ENCODE measurements at places on chromosomes 2 and 18. TPM values are rescaled to one million over a fixed set of nuclear protein-coding genes. Genes with fewer than 3 reads are reported as not detected.
A peak's percentile ranks its signal among the peaks of the same experiment; 100 is the strongest.

Gene HNMT
- total RNA-seq: not detected

Gene C1GALT1C1L
- not detected for total RNA-seq

Gene TMBIM1
- 64.5 TPM for total RNA-seq

Gene SULT1C2
- total RNA-seq: not detected

Gene CNTNAP5
- total RNA-seq: not detected

GRCh38 chr2:55052129-55053061 is 2.1 kb upstream of the RTN4 start:
- H3K27me3 ChIP-seq: no peaks in the 10 kb centered on the region
- no peak for DNase-seq
- H3K27ac ChIP-seq: peak overlapping the region; percentile 54
- peaks cover 56% of the 10 kb centered on the region for H3K4me1 ChIP-seq

DNA sequence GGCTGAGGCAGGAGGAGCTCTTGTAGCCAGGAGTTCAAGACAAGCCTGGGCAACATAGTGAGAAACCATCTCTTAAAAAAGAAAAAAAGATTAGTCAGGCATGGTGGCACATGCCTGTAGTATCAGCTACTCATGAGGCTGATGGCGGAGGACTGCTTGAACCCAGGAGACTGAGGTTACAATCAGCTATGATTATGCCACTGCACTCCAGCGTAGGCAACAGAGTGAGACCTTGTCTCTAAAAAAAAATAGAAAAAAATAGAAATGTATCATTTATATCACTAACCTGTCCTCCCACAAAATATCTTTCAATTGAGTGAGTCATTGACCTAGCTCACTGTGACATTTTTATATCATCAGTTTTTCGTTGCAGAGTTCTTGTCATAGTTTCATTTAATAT is 152.5 kb downstream of the DTNA start:
- H3K27me3 ChIP-seq: peaks cover 13% of the 10 kb centered on the region
- no peak overlapping the region for H3K27ac ChIP-seq
- H3K4me1 ChIP-seq: peaks cover 68% of the 10 kb centered on the region
- H3K36me3 ChIP-seq: peaks cover 6% of the 10 kb centered on the region
- H3K4me3 ChIP-seq: no peak overlapping the region

DNA sequence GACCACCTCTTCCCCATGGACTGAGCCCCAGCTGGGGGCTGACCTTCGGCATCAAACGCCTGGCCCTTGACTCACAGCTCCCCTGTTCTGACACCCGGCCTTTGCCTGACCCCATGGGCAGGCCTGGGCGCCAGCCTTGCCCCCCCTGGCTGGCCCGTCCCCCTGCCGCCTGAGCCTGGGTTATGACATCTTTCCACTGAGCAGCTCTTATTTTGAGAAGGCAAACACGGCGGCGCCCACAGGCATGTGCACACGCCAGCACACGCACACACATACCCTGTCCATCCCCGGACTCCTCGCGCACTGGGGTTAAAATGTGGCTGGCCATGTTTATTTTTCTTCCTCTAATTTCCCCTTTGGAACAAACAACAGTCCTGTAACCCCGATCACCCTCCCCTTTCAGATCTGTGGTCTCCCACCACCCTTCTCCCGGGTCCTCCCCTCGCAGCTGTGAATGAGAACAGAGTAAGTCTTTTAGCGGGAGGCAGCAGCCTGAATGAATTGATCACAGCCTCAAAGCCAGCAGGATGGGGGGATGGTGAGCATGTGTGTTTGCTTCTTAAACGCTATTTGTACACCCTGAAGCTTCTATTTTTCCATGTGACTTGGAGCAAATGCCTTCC is 11.8 kb upstream of the ATOH8 start:
- DNase-seq: no peak
- peaks cover 50% of the 10 kb centered on the region for H3K27me3 ChIP-seq
- H3K27ac ChIP-seq: no peak overlapping the region
- no peaks in the 10 kb centered on the region for H3K36me3 ChIP-seq
- H3K4me1 ChIP-seq: no peaks in the 10 kb centered on the region

DNA sequence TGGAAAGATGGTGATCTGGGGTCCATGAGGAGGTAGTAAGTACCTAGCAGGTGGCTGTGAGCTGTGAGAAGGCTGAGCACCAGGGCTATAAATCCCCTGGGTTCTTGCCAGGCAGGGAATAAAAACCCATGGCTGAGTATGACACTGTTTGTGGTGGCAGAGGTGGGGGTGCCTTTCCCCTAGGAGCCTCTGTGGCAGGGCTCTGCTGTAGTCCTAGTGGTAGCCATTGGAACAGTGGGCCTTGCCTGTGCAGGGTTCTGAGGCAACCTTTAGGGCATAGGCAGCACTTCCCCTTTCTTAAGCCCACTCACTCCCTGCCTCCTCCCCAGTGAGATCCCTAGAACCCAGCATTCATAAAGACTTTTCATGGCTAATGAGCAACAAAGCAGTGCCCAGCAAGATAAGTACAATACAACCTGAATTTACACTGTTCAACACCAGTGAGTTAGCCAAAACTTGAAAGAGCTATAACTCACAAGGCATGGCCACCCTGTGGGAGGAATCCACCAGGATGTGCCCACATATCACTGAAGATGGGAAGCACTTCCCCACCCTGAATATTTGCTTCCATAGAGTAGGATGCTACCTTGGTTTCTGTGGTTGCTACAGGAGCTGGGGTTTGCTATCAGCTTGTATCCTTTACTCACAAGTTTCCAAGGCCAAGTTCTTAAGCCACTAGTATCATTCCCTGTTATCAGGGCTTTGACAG is 100.9 kb upstream of the NEUROD1 start:
- no peak overlapping the region for H3K27ac ChIP-seq
- peaks cover 10% of the 10 kb centered on the region for H3K27me3 ChIP-seq
- DNase-seq: no peak
- no peak overlapping the region for H3K4me3 ChIP-seq
- H3K4me1 ChIP-seq: no peaks in the 10 kb centered on the region

DNA sequence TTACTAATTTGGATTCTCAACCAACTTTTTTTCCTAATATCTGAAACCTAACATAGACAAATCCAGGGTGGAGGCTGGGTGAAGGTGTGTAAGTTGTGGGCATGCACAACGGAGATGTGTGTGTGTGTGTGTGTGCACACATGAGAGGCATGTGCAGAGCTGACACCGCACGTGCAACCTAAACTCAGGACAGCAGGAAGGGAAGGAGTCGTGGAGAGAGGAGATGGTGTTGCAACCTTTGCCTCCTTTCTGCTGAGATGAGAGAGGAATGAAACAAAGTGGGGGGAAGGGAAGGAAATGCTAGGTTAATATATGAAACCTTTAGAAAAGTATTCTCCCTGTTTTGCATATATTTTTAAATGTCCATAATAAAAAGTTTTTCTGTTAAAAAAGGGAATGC is 64.7 kb downstream of the KCTD1 start:
- H3K27me3 ChIP-seq: no peaks in the 10 kb centered on the region
- H3K36me3 ChIP-seq: no peaks in the 10 kb centered on the region
- no peak for DNase-seq
- H3K27ac ChIP-seq: no peak overlapping the region
- H3K4me1 ChIP-seq: no peaks in the 10 kb centered on the region

DNA sequence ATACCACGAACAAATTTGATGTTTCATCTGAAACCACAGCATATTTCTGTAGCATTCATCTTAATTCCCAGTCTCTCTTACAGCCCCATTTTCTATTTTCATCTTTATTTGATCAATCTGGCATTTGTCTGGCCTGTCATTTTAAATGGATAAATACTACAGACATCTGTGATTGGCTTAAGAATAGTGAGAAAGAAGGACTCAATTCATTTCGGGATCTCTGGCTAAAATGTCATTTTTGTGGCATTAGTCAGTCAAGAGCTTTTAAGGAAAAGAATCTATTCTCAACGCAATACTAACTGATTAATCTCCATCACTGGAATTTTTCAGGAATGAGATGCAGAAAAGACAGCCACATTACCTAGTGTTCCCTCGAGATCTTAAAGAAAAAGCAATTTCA is 585.9 kb downstream of the IRS1 start:
- H3K4me1 ChIP-seq: no peaks in the 10 kb centered on the region
- no peaks in the 10 kb centered on the region for H3K36me3 ChIP-seq

DNA sequence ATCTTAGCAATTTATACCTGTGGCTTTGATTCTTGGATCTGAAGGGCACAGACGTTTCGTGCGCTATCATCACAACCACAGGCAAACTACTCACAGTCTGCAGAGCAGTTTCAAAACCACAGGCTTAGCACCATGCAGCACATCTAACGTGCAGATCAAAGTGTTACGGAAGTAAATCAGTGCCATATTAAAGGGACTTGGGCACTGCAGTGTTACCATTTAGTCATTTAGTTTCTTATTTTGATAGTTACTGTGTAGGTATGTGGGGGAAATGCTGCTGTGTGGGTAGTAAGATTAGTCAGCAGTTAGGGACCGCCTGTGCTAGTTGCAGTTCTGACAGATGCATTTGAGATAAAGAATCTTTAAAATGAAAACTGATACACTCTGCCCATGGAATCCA is 384.0 kb downstream of the NBAS start:
- DNase-seq: peak; percentile 72
- H3K4me1 ChIP-seq: peaks cover 61% of the 10 kb centered on the region
- peaks cover 53% of the 10 kb centered on the region for H3K27me3 ChIP-seq
- H3K27ac ChIP-seq: peak overlapping the region; percentile 90
- H3K4me3 ChIP-seq: peak overlapping the region; percentile 54

- H3K4me3 ChIP-seq: no peak overlapping the region
- peaks cover 22% of the 10 kb centered on the region for H3K4me1 ChIP-seq
- no peaks in the 10 kb centered on the region for H3K27me3 ChIP-seq
- H3K36me3 ChIP-seq: peaks cover 3% of the 10 kb centered on the region
- DNase-seq: no peak
These were observed 5.0 kb downstream of the RBKS start for GRCh38 chr2:27885234-27885633.

DNA sequence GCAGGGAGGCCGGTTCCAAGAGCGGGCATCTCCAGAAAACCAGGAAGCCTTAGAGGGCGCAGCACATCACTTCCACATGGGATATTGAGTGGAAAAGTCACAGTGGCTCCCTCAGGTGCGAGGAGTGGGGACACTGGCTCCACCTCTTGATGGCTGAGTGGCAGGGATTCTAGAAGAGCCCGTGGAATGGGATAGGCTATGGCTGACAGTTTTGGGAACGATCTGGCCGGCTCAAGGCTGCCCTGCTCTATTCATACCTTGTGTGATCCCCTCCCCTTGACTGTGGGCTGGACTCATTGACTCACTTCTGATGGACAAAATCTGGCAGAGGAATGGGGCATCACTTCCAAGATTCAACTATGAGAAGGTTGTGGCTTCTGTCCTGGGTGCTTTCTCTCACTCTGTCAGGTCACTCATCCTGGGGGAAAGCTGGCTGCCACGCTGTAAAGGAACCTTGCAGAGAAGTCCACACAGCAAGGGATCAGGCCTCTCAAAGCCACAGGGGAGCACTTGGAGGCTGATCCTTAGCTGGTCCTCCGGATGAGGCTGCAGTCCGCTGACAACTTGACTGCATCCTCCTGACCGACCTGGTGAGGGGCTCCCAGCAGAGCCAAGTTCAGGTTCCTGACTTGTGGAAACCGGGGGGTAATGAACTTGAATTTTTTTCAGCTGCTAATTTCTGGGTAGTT is 46.7 kb upstream of the HS6ST1 start:
- H3K4me1 ChIP-seq: no peaks in the 10 kb centered on the region
- H3K4me3 ChIP-seq: no peak overlapping the region
- no peak for DNase-seq
- H3K27me3 ChIP-seq: no peaks in the 10 kb centered on the region

- no peak for DNase-seq
- H3K27ac ChIP-seq: no peak overlapping the region
- no peak overlapping the region for H3K4me3 ChIP-seq
- H3K27me3 ChIP-seq: peaks cover 18% of the 10 kb centered on the region
- peaks cover 5% of the 10 kb centered on the region for H3K4me1 ChIP-seq
- no peaks in the 10 kb centered on the region for H3K36me3 ChIP-seq
These were observed 97.5 kb downstream of the SH3YL1 start for GRCh38 chr2:166381-166780.

DNA sequence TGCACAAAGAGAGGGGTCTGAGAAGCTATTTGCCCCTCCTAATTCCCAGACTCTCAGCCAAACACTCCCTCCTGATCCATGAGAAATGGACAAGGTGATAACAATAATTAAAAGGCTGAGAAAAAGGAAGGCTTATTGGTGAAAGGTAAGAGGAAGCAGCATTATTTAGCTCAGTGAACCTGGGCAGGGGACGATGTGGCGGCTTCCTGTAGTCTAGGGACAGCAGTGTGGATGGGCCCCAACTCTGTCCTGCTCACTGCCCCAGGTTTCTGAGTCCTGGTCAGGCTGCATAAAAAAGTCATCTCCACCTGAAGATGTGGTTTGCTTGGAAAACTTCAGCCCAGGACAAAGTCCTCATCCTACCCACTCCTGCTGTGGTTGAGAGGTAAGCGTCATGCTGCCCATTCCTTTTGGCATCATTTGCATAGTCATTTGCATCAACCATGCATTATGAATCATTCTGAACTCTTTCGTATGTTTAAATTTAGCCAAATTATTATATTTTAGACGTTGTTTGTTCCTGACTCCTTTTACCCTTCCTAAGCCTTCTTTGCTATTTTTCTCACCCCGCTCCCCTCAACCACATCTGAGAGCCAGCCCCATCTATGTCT is 126.8 kb downstream of the CLIP4 start:
- no peaks in the 10 kb centered on the region for H3K4me1 ChIP-seq
- peaks cover 18% of the 10 kb centered on the region for H3K27me3 ChIP-seq
- DNase-seq: no peak
- H3K27ac ChIP-seq: no peak overlapping the region

- H3K36me3 ChIP-seq: no peaks in the 10 kb centered on the region
- no peak for DNase-seq
- no peaks in the 10 kb centered on the region for H3K4me1 ChIP-seq
- no peaks in the 10 kb centered on the region for H3K27me3 ChIP-seq
- no peak overlapping the region for H3K4me3 ChIP-seq
- no peak overlapping the region for H3K27ac ChIP-seq
These were observed 61.2 kb downstream of the RND3 start for GRCh38 chr2:150426315-150426714.

- peak overlapping the region; percentile 75 for H3K4me3 ChIP-seq
- DNase-seq: no peak
- peaks cover 18% of the 10 kb centered on the region for H3K4me1 ChIP-seq
- no peak overlapping the region for H3K27ac ChIP-seq
These were observed 9.2 kb upstream of the SP9 start for GRCh38 chr2:174325373-174326160.

DNA sequence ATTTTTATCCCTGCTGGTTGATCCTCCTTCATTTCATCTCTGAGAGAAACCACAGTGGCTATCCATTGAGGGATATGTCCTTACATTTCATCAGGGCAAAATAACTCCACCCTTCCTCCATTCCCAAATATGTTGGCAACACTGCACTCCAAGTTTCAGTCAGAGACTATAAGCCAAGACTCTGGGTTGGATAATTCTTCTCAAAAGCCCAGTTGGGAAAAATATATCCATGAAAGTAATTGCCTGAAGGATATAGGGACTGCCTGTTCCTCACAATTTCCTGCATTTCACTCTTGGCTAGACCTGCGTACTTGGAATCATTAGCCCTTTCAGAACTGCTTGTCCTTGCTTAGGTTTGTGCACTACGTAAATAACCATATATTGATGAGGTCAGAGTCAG is 27.9 kb upstream of the EPB41L3 start:
- DNase-seq: no peak
- H3K4me1 ChIP-seq: no peaks in the 10 kb centered on the region
- no peak overlapping the region for H3K27ac ChIP-seq
- H3K27me3 ChIP-seq: no peaks in the 10 kb centered on the region

- H3K4me3 ChIP-seq: no peak overlapping the region
- no peak for DNase-seq
- H3K4me1 ChIP-seq: no peaks in the 10 kb centered on the region
- H3K27ac ChIP-seq: no peak overlapping the region
- no peaks in the 10 kb centered on the region for H3K36me3 ChIP-seq
- H3K27me3 ChIP-seq: peaks cover 33% of the 10 kb centered on the region
These were observed 11.1 kb upstream of the EVA1A start for GRCh38 chr2:75571730-75572430.

- no peaks in the 10 kb centered on the region for H3K27me3 ChIP-seq
- peak overlapping the region; percentile 78 for H3K27ac ChIP-seq
- peak; percentile 57 for DNase-seq
- H3K4me1 ChIP-seq: peaks cover 24% of the 10 kb centered on the region
These were observed 25.9 kb downstream of the CD8A start for GRCh38 chr2:86764661-86765309.
